ENCODE measurements at places on chromosomes 1 and 21.

DNA sequence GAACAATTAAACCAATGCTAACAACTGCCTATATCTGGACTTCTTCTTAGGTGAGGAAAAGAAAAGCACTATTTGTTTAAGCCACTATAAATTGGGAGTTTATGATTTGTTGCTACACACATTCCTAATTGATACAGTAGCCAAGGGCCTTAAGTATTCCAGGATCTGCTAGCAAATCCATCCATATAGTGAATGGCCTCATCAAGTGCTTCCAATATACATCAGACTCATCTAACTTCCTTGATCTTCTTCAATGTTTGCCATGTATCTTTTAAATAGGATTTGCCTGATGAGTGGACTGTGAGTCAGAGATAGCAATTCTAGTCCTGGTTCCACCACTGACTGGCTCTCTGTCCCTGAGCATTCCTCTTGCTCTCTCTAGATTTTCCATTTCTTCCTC is 430.2 kb downstream of the OMA1 start:
- DNase-seq, result no peak

- DNase-seq, result no peak
Measured at GRCh38 chr1:78491451-78492071, 787 bp downstream of the PTGFR start.

DNA sequence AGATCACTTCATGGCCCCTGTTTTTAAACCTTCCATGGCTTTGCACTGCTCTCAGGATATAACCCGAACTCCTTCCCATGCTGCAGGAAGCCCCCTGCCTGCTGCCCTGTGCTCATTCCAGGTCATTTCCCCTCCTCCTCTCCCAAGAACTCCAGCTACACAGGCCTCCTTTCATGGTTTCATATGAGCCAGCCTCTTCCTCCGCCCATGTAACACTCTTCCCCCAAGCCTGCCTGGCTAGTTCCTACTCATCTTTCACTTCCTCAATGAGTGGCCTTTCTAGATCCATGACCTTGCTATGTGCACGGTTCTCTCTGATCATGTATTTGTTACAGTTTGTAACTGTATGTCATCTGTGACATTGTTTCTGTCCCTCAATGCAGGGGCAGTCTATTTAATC is 3.1 kb upstream of the NCF2 start:
- no peak for DNase-seq

GRCh38 chr1:116019653-116020253 is 43.4 kb downstream of the SLC22A15 start:
- no peak for DNase-seq

GRCh38 chr1:184056921-184057555 is 5.5 kb downstream of the TSEN15 start:
- no peak for DNase-seq

- DNase-seq, result peak; percentile 25
Measured at GRCh38 chr1:156582388-156583017, 3.0 kb downstream of the TTC24 start.

- DNase-seq, result no peak
Measured at GRCh38 chr1:167413328-167413727, 105.0 kb downstream of the CD247 start.

DNA sequence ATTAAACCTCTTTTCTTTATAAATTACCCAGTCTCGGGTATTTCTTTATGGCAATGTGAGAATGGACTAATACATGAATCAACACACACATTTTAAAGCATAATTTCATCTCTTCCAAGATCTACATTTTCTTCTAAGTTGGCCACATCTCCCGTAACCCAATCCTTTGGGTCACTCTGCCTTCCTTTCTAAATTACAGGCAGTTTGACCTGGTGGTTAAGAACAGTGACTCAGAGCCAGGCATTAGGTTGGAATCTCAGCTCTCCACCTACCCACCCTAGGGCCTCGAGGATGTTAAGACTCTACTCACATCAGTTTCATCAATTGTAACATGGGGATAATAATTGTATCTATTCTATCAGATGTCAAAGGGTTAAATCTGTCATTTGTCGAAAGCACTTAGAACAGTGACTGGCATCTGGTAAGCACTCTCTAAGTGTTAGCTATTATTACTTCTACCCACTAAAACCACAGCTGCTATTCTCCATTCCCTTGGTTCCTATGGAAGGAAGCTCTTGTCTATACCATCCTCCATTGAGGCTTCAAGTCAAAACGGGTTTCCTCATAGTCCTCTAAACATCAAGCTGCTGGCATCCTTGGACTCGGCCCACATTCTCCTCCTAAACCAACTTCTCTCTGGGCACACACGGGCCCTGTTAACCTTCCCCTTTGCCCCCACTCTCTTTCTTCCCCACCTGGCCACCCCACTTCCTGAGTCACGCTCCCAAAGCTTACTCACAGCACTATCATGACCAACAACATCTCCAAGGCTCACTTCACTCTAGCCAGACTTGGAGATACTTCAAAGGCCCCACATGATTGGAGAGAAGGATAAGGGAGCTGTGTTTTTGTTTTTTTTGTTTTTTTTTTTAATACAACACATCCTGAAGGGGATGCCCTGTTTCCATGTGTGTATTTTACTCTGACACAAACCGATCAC is 116.9 kb downstream of the TGFBR3 start:
- no peak for DNase-seq

DNA sequence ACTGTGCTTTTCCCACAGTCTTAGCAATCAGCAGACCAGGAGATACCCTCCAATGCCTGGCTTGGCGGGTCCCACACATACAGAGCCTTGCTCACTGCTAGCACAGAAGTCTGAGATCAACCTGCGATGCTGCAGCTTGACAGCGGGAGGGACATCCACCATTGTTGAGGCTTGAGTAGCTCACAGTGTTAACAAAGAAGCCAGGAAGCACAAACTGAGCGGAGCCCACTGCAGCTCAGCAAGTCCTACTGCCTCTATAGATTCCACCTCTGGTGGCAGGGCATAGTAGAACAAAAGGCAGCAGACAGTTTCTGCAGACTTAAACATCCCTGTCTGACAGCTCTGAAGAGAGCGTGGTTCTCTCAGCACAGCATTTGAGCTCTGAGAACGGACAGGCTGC is 33.4 kb downstream of the MNDA start:
- no peak for DNase-seq

GRCh38 chr1:38274974-38275373 is 228.4 kb upstream of the POU3F1 start:
- no peak for DNase-seq

GRCh38 chr1:201248721-201249559 is 34.4 kb upstream of the PKP1 start:
- no peak for DNase-seq

GRCh38 chr1:153612111-153612754 is 704 bp downstream of the S100A16 start:
- DNase-seq, result no peak

DNA sequence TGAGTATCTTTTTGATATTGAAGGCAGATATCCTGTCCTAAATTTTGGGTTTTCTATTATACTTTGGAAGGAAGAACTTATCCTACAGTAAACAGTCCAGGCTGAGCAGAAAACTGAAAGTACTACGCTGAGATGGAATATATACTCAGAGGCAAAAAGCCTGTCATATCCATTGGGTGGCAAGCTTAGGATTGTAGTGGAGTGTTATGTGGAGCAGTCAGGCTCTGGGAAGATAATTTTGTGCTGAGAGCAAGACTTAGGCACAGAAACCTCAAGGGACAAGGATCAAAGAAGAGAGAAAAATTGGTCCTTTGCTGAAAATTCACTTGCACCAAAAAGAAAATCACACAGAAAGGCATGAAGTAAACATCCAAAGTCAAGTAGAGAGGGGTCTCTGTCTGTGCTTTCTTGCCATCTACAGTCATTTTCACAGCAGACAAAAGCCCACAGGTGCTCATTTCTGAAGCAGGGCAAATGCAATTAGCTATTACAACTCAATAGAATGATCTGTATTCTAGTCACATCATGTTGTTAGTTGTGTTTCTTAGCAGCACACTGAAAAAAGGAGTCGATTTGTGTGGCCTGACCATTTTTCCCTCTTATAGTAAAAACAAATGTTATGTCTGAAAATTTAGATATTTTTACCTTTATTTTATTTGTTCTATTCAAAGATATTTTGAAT is 38.5 kb downstream of the CRB1 start:
- no peak for DNase-seq

GRCh38 chr1:197961933-197962332 is 44.8 kb downstream of the LHX9 start:
- DNase-seq, result no peak

DNA sequence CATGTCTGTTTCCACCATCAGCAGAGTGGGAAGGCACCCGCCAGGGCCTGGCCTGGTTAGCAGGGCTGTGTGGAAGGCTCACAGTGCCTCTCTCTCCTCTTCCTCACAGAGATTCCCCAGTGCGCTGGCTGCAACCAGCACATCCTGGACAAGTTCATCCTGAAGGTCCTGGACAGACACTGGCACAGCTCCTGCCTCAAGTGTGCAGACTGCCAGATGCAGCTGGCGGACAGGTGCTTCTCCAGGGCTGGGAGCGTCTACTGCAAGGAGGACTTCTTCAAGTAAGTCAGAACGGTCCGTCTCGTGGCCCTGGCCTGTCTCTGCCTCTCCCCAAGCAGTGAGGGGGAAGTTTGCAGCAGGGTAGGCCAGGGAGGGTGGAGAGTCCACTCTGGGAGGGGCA is 18.1 kb downstream of the LHX4 start:
- DNase-seq, result no peak

- no peak for DNase-seq
Measured at GRCh38 chr21:37251294-37251634, 15.9 kb downstream of the VPS26C start.

DNA sequence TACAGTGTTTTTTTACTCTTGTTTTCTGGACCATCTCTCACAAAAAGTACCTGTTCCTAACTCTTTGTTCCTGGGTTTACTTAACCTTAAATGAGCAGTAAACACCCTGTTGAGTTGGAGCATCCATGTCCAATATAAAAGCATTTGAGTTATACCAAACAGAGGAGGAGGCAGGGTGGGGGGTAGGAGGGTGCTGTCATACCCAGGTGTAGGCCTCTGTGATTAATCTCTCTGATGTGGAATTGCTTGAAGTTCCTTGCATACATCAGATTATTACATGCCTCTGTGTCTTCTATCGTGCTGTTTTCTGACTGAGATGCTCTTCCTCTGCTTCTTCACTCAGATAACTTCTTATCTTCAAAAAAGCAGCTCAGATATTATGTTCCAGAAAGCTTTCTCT is 28.1 kb upstream of the RGS18 start:
- no peak for DNase-seq

DNA sequence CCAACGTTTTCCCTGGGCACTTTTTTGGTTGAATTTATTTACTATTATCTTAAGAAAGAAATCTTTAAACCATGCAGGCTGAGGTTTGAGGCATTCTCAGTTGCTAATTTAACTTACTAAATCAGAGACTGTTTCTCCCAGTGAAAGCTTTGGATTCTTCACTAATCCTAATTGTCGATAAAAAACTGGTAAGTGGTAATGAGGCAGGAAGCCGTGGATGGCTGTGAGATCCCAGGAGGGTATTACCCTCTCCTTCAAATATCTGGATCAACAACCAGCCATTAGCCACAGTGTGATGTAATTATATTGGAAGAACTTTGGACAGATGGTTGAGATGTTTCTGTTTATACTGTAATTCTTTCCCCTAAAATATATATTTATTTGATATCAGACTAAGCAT is 485.0 kb downstream of the DISC1 start:
- DNase-seq, result no peak

GRCh38 chr1:56459260-56459659 is 120.1 kb downstream of the PLPP3 start:
- DNase-seq, result no peak

GRCh38 chr1:208204779-208205178 is 39.4 kb downstream of the PLXNA2 start:
- no peak for DNase-seq

DNA sequence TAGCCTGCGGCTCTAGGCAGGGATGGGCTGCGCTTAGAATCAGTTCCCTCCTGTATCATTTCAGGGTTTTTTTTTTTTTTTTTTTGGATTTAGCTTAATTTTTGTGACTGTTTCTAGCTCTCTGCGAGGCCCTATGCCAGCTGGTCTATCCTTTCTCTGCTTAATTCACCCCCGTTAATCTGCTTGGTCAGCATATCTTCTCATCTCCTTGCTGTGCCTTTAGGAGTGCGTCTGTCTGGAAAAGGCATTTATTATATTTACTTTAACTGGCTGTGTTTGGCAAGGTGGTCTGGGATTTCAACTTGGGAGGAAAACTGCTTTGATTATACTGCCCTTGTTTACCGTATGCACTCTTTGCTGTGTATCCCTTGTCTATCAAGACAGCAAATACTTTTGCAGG is 184.8 kb upstream of the KIAA0040 start:
- DNase-seq, result no peak

- DNase-seq, result no peak
Measured at GRCh38 chr1:28114844-28115243, 26.4 kb upstream of the EYA3 start.

- DNase-seq, result no peak
Measured at GRCh38 chr21:43349644-43350043, 77.3 kb downstream of the SIK1 start.

DNA sequence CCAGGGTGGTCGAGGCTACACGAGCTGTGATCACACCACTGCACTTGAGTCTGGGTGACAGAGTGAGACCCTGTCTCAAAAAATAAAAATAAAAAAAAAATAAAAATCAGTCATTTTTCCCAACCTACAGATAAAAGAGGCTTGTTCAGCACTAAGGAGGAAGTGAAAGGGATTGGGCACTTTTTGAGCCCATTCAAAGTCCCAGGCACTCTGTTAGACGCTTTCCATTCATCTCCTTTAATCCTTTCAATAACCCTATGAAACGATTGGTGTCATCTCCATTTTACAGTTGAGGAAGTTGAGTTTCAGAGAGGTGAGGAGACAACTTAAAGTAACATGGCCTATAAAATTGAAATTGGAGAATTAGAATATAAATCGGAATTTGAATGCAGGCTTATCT is 10.4 kb upstream of the AGO4 start:
- DNase-seq, result no peak

GRCh38 chr1:35136780-35137179 is 56.2 kb downstream of the SFPQ start:
- no peak for DNase-seq

DNA sequence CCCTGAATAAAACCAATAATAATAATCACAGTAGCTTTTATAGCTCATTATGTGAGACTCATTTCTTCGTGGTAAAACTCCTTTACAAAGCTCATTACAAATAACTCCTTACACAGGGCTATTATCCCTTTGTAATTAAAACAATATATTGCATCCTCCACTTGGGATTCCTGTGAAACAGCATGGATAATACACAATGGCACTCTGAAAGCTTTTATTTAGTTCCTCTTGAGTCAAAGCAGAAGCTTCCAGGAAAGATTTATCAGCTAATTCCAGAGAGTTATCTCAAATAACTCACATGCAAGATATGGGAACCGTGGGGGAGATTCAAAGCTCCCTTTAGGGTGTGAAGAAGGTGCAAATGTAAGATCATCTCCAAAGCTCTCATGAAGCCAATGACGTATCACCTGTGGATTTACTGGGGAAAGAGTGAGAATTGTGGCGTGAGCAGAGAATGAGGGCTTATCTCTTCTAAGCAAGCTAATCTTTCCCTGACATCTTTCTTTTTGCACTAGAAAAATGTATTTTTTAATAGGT is 60.4 kb upstream of the GJA5 start:
- DNase-seq, result no peak
